ENCODE measurements at places on chromosomes 12 and 14.

DNA sequence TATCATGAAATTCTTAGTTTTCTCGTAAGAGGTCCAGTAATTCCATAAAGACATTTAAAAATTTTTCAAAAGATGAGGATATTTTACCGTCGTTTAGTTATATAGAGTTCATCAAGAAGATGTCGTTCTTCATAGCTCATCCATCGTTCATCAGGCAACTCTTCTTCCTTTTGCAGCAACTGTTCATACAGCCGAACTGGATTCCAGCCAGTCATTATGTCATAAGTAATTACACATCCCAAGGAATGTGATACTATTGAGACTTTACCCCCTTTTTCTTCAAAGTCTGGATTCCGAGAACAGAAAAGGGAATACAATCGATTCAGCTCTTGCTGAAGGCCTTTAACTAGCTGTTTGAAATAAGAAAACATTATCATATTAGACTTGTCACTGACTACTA lies 90.3 kb downstream of the DDHD1 start:
- no peak for DNase-seq

DNA sequence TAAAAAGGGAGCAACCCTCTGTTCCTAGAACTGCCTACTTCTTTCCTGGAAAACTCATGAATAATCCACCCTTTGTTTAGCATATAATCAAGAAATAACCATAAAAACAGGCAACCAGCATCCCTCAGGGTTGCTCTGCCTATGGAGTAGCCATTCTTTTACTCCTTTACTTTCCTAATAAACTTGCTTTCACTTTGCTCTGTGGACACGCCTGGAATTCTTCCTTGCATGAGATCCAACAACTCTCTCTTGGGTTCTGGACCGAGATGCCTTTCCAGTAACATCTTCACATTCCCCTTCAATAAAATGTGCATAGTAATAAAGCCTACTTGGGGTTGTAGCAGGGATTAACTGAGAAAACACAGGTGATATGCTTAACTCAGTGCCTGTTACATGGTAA lies 286.4 kb upstream of the AMIGO2 start:
- DNase-seq: no peak

GRCh38 chr14:89399594-89400068 lies 17.4 kb downstream of the FOXN3 start:
- DNase-seq: peak; percentile 7

GRCh38 chr14:90850487-90850886 lies 34.3 kb upstream of the TTC7B start:
- DNase-seq: no peak

DNA sequence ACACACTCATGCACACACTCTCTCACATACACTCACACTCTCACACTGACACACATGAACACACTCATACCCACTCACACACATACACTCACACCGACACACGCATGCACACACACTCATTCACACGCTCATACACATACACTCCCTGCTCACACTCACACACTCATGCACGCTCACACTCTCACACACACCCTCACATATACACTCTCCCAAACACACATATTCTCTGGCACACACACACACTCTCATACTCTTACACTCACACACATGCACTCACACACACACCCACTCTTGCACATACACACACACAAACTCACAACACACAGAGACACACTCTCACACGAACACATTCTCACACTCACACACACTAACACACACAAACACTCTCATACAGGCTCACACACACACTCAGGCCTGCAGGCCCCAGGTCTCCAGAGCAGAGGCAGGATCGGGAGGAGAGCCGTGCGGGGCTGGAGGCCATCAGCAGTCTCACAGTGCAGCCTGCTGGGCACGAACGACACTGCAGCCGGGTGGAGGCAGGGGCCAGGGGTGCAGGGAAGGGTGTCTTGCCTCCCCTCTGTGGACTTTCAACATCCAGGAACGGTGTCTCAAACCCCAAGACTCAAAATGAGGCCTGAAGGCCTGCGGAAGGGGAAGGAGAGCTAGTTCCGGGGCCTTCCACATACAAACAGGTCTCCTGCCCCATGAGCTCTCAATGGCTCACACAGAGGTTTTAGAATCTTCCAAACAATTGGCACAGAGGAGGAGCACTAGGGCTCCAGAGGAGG lies 148.7 kb downstream of the ANO2 start:
- no peak for DNase-seq

- no peak for DNase-seq
These were observed 297.5 kb upstream of the PRKD1 start for GRCh38 chr14:30225176-30225575.

GRCh38 chr12:607541-608001 lies 55.7 kb downstream of the NINJ2 start:
- DNase-seq: no peak

GRCh38 chr12:113879658-113880057 lies 86.5 kb downstream of the RBM19 start:
- no peak for DNase-seq

GRCh38 chr12:69578283-69578682 lies 7.0 kb upstream of the CCT2 start:
- no peak for DNase-seq

DNA sequence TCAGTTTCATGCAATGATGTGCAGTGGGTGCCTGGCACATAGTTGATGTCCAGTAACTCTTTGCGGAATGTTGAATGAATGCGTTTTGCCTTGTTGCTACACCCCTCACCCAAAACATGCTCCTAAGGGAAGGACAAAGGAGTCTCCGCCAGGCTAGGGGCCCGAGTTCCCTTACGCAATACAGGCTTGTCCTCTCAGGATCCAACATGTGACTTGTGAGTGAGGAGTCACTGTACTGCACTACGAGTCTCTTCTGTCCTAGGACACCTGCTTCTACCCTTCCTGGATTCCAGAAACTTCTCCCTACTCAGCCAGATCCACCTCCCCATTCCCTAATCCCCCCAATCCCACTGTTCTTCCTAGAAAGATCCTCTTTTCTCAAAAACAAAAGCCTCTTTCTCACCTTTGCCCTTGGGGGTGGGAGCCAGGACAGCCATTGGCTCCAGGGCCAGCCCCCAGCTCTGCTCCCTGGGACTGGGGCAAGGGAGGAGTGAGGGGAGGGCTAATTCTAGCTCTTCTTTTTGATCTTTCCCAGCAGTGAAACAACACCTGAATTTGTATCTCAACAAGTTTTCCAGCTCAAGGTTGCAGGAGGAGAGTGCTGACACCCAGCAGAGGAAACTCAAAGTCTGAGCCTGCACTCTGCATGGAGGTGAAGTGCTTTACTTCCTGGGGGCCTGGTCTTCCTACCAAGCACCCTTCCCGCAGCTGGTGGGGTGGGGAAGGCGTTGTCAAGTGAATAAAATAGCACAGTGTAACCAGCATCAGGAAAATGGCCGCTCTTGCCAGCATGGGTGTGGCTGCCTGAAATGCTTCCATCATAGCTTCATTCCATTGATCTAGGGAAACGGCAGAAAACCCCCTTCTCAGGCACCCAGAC lies 3.4 kb upstream of the OTUB2 start:
- no peak for DNase-seq

GRCh38 chr14:49280566-49280965 lies 305.6 kb downstream of the RPS29 start:
- no peak for DNase-seq

- no peak for DNase-seq
These were observed 115.1 kb upstream of the SLC38A2 start for GRCh38 chr12:46487567-46488131.

DNA sequence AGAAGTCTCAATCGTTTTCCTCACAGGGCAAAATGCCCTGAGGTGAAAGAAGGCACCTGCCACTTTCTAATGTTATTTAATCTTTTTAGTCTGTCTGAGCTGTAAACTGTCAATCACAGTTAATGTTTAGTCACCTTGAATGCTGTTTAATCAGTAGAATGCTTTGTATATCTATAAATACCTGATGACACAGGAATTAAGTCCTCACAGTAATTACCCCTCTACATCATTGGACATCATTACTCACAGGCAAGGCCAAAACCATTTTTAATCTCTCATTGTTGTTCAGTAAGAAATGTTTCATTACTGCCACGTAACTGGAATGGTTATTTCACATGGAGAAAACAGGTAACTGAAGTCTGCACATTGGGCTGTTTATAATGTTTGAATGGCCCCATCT lies 178.8 kb downstream of the EXOC5 start:
- no peak for DNase-seq

GRCh38 chr14:86712727-86713126 lies 1182.8 kb downstream of the FLRT2 start:
- no peak for DNase-seq

Measured in CD4-positive, alpha-beta T cell treated with Interleukin-21 for 1 hour (primary cell).